ENCODE measurements at places on chromosomes 2 and 18.

- DNase-seq: no peak
Observed at GRCh38 chr18:49731421-49731841, 81.9 kb downstream of the ACAA2 start.

GRCh38 chr2:159797543-159798375 is at the start of gene CD302:
Gene CD302, minus strand, starts transcription at chr2:159798208. Its CDS starts 10 bp downstream, at chr2:159798198.
- no peak for DNase-seq

GRCh38 chr18:74724186-74724585 is 126.5 kb downstream of the ZNF407 start:
- no peak for DNase-seq

DNA sequence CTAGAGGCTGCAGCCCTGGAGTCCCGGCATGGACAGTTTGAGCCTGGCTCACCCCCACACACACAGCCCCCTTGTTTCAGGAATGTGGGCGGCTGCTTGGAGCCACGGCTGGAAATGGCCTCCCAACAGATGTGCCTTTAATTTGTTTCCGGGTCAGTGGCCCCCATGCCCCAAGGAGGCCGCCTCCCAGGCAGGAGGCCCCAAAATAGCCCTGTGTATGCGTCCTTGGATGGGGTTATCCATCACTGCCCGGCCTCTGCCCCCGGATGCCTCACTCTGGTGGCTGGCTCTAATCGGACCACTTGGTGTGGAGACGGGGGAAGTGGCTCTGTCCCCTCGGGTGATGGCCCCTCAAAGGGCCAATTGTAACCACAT is 151.9 kb upstream of the MYCN start:
- DNase-seq: no peak

DNA sequence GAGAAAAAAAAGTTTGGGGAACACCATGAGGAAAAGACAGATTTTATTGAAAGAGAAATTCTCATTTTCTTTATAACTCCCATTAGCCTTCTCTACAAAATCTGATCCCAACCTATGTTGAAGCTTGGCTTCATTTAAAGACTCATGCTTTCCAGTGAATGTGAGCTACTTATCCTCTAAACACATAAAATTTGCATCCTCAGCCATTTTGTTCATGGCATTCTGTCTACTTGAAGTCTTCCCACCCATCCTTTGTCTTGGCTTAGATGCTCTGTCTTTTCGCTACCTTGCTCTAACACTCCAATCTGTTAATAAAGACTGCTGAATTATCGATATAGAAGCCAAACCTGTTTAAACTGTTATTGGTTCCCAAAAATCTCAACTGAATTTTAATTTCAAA is 39.3 kb downstream of the GDF7 start:
- no peak for DNase-seq

DNA sequence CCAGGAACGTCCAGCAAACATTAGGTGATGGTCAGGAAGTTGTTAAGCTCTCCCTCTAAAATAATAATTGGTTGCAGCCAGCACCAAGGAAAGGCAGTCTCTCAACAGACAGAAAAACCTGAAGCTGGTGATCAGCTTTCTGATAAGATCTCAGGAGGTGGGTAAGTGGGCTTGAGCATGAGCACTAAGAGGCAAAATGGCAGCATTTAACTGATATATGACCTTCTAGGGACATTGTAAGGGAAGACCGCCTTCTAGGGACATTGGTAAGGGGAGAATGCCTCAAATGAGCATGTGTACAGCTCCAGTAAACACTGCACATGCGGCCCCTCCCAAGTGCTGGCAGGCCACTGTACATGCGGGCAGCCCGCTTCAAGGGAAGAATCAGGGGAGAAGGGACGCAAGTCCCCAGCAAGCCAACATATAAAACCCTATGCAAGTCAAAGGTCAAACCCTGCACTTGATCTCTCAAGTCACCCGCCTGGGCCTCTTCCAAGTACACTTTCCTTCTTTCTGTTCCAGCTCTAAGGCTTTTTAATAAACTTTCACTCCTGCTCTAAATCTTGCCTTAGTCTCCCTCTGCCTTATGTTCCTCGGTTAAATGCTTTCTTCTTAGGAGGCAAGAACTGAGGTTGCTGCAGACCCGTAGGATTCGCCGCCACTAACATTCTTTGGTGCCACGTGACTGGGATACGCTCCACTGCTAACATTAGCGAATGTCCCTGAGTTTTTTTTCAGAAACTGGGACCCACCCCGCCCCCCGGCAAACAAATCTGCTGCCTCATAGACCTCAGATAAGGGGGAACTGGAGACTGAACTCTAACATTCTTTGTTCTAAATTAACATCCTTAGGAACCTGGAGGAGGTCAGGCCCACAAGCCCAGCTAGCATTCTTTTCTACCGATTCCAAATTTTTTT is 463.8 kb downstream of the LPIN1 start:
- DNase-seq: no peak

GRCh38 chr2:165952741-165953211 is 800 bp downstream of the TTC21B start:
- no peak for DNase-seq

DNA sequence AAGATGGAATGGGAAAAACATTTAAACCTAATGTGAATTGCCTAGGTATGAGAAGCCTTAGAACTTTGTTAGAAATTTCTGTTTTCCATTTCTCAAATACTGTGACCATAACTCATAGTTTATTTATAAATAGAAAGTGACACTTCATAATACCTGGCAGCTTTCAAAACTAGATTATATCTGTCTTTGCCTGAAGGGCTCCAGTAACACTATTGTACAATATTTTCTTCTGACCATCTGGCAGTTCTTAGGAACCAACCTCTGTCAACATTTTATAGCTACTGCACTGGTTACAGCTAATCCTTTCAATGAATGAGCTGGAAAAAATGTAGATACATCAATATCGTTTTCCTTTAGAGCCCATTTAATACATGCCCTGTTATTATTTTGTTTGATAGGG is 237.4 kb downstream of the CAMKMT start:
- no peak for DNase-seq

DNA sequence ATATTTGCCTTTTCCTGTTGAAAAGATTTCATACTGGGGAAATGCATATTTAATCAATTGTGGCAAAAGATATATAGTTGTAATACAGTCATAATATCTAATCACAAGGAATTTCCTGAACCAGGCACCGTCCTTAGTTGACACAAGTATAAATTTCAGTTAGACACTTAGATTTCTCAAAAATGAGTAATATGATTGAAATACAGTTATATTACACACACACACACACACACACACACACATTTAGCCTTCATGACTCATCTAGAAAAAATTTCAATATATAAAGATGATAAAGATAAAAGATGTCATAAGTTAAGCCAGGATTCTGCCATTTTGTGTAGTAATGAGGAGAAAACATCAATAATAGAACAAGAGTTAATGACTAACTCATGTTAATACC is 258.4 kb upstream of the ZNF804A start:
- no peak for DNase-seq

GRCh38 chr2:189498205-189498604 is 56.9 kb downstream of the WDR75 start:
- DNase-seq: no peak

DNA sequence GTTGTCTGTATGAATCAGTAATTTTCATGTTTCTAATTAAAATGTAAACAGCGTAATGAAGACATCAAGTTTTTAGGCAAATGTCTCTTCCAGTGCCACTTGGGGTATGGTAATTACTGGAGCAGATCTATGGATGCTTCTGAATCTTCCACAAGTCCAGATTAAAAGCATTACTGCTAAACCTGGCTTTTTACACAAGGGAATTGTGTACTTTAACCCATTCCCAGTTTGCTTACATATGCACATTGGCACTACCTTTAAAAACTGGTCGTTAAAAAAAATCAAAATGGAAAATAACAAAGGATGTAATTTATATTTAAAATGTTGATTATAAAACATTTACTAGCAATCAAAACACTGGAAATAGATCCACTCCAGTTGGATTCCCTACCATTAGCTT is 19.7 kb downstream of the FIGN start:
- no peak for DNase-seq

DNA sequence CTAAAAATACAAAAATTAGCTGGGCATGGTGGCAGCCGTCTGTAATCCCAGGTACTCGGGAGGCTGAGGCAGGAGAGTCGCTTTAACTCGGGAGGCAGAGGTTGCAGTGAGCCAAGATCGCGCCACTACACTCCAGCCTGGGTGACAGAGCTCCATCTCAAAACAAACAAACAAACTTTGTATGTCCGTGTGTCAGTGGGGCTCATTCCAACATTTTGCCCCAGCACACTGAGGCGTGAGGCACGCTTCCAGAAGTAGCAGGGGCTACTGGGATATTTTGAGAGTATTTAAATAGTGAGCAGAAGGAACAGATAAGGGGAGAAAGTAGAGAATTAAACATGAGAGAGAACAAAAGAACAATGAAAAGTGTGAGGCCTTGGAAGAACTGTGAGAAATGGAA is 83.3 kb upstream of the TANK start:
- DNase-seq: no peak

DNA sequence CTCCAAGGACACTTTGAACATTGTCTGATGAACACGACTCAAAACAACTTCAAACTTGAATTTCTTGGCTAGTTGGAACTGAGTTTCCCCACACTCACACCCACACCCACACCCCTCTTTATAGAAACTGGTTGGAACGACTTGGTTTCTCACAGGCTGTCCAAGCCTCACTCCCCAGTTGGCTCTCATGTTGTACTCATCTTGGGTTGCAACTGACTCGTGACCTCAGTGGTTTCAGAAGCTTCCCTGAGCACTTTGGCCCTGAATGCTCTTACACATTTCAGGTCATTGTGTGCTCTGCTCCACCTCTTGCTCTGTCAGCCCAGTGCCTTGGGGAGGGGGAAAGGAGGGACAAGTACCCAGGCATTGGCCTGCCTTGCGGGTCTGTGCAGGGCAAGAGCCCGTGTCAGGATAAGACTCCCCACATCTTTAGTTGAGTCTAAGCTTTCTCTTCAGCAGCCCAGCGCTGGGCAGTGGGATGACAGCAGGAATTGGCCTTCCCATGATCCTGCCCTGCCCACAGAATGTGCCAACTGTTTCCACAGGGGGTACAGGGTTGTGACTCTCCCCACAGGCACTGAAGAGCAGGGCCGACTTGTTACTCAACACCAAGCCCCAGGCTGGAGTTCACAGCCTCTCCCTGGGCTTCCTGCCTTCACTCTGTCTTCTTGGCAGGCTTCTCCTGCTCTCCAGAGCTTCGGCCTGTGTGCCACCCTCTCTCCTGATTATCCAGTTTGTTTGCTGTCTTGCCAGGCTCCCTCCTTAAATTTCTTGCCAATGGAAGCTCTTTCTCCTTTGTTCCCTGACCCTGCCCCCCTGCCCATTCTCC is 104.6 kb downstream of the RTN4 start:
- DNase-seq: peak; percentile 15

DNA sequence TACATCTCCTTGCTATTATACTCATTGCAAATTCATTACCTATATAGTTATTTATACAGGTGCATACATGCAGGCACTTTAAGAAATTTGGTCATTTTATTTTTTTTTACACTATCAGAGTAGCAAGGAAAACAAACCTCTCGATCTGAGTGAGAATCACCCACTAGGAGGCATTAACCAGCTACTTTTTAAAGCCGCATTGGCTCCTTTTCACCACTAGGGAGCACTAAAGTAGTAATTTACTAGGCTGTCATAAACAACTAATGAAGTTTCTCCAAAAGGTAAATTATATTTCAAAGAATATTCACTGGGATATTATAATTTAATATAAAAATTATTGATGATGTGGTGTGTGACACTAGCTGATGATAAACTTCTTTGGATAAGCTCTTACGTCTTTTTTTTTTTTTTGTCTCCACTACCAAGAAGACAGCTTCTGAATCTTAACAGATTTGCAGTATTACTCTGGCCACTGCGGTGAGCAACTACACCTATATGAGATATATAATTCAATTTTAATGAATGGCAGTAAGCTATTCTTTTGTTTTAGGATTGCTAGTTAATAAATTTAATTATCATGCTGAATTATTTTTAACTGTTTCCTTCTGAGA is 101.9 kb downstream of the NOL4 start:
- peak; percentile 17 for DNase-seq

DNA sequence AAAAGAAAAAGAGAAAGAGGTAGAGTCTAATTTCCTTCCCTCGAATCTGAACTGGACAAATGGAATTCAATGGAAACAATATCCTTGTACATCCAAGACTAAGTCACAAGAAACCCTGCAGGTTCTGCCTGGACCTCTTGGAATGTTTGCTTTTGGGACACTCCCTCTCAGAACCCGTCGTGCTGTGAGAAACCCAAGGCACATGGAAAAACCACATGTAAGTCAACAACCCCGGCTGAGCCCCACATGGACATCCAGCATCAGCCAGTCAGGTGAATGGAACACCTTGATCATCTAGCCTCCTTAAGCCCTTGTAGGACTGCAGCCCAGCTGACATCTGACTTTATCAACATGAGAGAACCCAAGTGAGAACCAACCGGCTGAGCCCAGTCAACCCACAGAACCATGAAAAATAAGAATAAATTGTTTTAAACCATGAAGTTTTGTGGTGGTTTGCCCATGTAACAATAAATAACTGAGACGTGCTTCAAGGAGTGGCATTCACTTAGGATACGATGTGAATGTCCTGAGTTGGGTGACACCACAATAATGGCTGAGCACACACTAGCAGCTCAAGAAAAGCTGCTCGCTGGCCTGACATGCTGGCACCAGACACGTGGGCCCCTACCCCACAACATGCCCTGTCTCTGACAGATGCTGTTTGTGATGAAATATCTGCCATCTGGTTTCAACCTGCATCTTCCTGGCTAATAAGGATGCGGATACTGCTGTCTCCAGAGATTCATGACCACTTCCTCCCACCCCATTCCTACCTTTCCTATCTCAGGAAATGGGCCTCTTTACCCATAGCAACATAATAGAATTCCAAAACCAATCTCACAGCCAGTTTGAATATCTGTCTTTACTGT is 28.8 kb downstream of the PKDCC start:
- DNase-seq: no peak

- DNase-seq: no peak
Observed at GRCh38 chr2:176124110-176124946, 1.8 kb downstream of the HOXD9 start.

- no peak for DNase-seq
Observed at GRCh38 chr2:152452256-152452973, 117.4 kb downstream of the FMNL2 start.

DNA sequence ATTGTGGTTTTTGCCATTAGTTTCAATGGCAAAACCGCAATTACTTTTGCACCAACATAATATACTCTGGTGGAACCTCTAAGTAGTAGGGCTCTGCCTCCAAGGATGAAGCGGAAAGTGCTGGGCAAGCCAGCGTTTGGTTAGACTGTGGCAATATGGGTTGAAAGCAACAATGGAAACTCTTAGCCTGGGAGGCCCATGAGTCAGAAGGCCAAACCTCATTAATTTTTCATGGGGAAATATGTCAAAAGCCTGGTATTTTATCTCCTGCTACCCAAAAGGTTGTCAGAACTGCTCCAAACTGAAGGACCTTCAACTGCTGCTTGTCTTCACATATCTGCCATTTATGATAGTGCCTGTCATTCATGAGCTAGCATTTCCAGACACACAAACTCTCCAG is 179.1 kb upstream of the CYP26B1 start:
- no peak for DNase-seq

DNA sequence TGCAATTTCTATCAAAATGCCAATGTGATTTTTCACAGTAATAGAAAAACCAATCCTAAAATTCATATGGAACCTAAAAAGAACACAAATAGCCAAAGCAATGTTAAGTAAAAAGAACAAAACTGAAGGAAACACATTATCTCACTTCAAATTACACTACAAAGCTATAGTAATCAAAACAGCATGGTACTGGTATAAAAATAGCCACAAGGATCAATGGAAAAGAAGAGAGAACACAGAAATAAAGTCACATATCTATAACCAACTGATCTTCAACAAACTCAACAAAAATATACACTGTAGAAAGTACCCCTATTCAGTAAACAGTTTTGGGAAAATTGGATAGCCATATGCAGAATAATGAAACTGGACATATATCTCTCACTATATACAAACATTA is 252.2 kb upstream of the CYP26B1 start:
- no peak for DNase-seq
